COR-L47 (cell line): ENCODE measurements at places on chromosomes 13 and 19.

DNA sequence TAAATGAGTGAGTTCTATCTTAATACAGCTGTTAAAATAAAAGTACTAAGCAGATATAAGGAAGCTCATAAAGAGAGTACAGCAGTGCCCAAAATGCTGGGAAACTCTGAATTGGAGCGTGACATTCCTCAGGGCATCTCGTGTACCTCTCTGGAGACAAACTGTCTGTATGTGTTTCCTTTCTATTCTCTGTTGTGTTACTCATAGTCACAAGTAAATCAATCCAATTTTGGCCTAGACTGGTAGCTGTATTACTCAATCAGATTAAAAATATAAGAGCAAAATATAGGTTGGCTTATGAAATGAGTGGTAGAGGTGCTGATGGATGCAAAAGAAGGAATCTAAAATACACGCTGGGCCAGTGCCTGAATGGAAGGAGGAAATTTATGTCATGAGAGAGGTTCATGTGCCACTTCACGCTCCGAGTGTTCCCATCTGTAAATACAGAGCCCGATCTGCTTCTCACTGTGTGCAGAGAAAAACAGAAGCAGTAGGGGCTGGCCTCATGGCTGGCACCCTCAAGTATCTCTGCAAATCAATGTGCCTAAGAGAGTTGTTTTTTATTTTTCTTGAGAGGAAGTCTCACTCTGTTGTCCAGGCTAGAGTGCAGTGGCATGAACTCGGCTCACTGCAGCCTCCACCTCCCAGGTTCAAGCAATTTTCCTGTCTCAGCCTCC is 58.7 kb upstream of the RGCC start:
- no peak for DNase-seq

GRCh38 chr19:31256593-31256960 is 92.7 kb downstream of the TSHZ3 start:
- no peak for DNase-seq

- no peak for DNase-seq
Observed at GRCh38 chr19:13825489-13826441, 30.5 kb downstream of the ZSWIM4 start.

GRCh38 chr19:52941941-52942385 is 18.7 kb upstream of the ZNF888 start:
- peak; percentile 4 for DNase-seq

DNA sequence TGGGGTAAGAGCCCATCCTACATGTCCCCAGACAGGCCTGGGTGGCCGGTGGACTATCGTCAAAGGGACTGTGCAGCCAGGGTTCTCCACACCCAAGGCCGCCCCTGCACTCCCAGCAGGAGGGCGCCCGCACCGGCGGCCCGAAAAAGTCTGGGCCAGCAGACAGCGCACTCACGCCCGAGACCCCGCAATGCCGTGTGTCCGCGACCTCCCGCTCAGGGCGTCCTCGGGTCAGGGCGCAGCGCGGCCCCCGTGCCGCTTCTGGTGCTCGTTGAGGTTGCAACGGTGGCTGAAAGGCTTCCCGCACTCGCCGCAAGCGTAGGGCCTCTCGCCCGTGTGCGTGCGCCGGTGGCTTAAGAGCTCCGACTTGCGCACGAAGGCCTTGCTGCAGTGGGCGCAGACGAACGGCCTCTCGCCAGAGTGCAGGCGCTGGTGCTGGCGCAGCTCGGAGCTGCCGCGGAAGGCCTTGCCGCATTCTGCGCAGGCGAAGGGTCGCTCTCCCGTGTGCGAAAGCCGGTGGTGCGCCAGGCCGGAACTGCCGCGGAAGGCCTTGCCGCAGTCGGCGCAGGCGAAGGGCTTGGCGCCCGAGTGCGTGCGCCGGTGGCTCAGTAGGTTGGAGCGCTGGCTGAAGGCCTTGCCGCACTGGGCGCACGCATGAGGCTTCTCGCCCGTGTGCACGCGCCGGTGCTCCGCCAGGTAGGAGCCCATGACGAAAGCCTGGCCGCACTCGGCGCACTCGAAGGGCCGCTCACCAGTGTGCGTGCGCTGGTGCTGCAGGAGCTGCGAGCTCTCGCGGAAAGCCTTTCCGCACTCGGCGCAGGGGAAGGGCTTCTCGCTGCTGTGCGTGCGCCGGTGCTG is 2.8 kb upstream of the A1BG start:
- no peak for DNase-seq
